Activated effector memory CD4-positive, alpha-beta T cell treated with anti-CD3 and anti-CD28 coated beads, Interleukin-2, amount 50 U/mL, for 16 hours (primary cell): ENCODE measurements at places on chromosomes 4 and X.

- DNase-seq: no peak
These were observed 4.9 kb upstream of the PPEF1 start for GRCh38 chrX:18702362-18703195.

DNA sequence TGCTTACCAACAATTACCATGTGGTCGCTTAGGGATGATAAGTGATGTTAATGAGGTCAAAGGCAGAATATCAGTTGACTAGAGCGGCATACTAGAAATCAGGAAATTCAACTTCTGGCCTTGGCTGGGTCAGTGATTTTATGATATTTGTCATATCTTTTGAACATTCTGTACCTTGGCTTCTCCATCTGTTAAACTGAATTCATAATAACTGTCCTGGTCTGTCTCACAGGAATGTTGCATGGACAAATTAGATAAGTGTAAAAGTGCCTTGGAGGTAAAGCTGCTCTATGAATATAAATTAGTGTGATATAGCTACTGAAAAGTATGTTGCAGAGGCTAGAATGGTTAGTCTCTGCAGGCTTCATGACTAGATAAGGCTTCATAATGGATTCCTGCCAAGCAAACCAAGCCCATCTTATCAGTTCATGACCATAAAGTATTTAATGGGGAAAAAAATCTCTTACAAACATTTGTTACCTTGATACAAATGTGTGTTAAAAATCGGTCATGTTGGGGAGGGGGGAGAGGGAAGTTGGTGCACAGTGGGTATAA, 104.6 kb upstream of the BMPR1B start:
- DNase-seq: no peak

DNA sequence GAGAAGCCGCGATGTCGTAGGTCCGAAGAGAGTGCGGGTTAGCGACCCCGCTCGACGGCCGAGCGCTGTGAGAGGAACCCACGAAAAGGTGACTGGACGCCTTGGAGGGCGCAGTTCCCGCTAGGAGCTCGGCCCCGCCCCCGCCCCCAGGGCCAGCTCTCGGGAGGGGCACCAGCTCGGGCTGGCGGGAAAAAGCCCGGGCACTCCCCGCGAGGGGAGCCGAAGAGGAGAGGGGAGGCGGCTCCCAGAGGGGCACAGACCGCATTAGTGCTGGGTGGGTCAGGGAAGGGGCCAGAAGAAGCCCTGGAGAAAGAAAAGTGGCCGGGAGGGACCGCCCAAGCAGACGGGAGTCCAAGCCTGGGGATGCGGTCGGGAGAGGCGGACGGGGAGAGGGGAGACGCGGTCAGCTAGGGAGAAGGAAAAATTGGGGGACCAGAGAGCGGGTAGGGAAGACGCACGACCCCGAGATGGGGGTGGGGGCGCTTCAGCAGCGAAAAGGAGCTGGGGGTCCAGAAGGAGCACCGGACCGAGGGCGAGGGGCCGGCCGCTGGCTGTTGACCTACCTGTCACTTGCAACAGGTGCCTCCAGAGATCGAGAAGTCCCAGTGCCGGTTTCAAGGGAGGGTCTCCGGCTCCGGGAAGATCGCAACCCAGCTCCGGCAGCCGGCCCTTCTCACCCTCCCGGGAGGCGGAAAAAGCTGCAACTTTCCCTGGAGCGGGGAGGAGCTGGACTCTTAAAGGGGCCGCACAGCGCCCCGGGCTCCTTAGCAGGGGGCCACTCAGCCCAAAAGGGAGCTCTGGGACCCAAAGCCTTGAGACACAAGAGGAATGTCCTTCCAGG, at the start of gene SYTL4:
SYTL4 (minus strand) TSS at position 681 of the 841 bp plus-strand sequence. CDS start 30,084 bp downstream, outside the sequence.
- DNase-seq: no peak

GRCh38 chr4:173753408-173753807, 223.4 kb upstream of the HAND2 start:
- no peak for DNase-seq

DNA sequence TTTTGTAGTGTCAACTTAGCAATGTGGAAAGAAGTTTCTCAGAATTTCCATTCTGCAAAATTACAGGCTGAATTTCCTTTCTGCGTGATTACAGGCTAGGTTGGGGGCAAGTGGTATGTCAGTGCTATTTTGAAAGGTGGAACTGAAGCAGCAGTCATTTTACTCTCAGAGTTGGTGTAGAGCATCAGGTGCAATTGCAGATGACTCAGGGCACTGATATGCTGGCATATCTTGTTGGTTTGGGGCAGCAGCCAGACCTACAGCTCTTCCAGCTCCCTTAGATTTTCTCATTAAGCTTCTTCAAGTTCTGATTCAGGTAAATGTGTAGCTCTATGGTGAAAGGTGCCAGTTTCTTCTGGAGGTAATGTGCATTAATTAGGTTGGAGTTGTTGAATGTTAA, 930.7 kb upstream of the PCDH10 start:
- no peak for DNase-seq

DNA sequence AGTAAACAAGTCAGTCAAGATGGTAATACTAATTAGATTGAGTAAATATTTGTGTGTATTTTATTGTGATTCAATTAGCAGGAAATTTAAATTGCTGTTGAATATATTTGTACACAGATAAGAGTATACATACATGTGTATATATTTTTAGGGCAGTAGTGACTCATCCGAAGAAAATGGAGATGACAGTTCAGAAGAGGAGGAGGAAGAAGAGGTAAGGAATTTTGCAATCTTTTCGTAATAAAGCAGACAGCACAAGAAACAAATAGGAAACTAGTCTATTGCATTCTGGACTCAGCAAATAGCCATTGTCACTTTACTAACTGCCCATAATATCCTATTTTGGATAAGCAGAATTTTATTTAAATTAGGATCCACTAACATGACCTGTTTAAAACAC, 6.6 kb downstream of the IBSP start:
- no peak for DNase-seq

GRCh38 chr4:182507805-182508204, 264.6 kb downstream of the TENM3 start:
- DNase-seq: no peak

DNA sequence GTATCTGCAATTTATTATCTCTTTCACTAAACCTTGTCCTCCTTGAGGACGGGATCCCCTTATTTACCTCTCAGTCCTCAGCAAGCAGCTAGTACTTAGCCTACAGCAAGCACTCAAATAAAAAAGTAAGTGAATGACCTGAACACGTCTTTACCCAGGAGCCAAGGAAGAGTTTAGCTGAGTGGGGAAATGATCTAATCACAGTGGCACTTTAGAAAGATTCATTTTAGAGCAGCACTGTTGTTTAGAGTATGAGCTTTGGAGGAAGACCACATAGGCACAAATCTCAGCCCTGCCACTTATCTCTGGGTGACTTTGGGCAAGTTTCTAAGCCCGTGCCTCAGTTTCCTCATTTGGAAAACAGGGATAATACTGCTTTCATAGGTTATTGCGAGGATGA, 2.7 kb downstream of the FAM120C start:
- DNase-seq: no peak

DNA sequence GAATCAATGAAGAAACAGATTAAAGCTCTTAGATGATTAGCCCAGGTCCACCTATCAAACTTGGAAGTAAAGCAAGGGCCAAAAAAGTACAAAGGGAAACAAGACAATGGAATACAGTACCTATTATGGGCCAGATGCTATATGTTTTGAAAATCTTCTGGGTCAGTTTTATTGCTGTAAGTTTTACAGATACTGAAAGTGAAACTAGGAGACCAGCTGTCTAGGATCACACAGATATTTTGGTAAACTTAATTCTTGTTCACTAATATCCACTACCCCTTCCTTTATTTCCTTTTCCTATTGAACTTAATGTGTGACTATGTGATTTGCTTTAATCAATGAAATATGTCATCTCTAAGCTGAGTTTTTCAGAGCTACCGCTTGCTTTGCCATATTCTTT, 505.4 kb upstream of the PITX2 start:
- no peak for DNase-seq

GRCh38 chrX:11423362-11423818, 130.2 kb downstream of the AMELX start:
- no peak for DNase-seq
